ENCODE measurements at places on chromosomes 2 and 18.

- DNase-seq, result no peak
Measured at GRCh38 chr2:43348908-43349661, 122.7 kb upstream of the ZFP36L2 start.

GRCh38 chr2:109195193-109196045, 66.4 kb downstream of the SH3RF3 start:
- DNase-seq, result no peak

DNA sequence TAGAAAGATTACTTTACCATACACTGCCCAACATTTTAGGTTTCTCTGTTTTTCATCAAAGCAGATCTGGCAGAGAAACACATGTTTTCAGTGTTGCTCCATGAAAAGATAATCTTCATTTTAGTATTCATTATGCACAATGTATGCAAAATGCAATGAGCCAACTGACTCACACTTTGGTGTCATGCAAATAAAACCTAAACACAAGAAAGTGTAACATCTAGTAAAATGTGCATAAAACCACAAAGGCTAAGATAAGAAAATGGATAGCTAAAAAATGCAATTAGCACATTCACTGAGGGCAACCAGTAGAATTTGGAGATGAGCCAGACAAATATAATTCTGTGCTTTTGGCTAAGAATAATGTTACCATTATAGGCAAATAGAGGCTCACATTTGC, 203.5 kb upstream of the UBE2E3 start:
- DNase-seq, result no peak

GRCh38 chr2:37688771-37689468, 17.5 kb upstream of the CDC42EP3 start:
- no peak for DNase-seq

DNA sequence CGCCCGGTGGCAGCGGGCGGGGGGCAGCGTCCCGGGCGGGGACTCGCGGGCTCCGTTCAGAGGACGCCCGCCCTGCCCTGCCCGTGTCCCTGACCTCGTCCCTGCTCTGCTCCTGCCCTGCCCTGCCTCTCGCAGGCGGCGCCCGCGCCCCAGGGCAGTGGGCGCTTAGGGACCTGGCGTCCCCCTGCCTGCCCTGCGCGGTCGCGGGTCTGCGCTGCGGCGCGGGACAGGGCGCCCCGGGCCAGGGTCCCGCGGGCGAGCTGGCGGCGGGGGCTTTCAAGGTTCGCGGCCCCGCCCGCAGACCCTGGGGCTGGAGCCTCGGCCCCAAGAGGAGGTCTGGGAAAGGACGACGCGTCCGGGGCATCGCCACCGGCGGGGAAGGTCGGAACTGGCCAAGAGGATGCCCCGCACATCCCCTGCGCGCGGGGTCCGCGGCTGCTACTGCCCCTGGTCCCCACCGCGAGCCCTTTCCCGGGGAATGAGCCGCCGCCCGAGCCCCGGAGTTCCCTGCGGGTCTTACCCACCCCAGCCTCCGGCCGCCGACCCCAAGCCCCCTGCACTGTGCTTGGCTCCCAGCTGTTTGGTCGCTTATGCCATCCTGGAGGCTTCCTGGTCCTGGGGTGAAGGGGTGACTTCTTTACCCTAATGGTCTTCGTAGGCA, 679 bp downstream of the RNF144A start:
- DNase-seq, result no peak

DNA sequence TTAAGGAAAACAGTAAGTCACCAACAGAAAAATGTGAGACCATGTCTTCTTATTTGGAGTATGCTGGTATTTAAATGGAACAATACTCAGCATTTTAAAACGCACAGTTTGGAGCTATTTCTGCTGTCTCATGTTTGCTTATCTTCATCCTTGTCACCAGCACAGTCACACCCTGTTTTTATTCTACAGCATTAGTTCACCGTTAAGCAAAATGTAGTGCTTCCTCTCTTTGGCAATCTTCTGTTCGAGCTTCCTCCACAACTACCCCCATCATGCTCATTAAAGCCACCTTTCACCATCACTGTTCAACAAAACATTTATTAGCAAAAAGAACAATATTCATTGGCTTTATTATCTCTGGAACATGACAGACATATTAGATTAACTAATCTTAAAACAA, 64.0 kb downstream of the SLC40A1 start:
- no peak for DNase-seq

DNA sequence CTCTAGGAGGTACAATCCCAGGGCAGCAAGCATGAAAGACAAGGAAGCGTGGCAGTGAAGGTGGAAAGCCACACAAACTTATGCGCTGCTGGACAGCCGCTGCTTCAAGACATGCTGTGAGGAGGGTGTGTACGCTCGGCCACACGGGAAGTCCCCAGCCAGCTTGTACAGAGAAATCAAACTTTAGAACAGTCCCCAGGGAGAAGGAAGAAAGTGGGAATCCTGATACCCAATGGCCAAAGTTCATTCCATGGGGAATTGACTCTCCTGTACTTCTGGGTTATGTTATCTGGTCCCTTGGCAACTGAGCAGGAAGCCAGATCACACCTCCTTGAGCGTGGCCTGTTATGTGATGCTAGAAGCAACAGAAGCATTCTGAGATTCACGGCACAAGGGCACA, 86.1 kb upstream of the BOD1L2 start:
- no peak for DNase-seq

DNA sequence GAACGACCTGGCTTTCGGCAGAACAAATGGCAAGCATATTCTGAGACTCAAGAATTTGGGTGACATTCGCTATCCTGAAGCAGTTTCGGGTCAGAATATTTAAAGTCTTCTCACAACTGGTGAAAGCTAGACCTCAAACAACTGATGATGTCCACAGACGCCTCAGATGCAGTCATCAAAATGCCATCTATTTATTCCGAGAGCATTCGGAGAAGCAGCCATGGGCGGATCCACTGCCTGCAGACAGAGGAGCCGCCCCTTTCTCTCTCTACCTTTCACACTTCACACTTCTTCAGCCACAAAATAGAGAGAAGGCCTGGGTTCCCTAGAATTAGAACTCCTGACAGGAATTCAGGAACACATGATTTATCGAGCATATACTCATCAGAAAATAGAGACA, 65.8 kb upstream of the CREB1 start:
- no peak for DNase-seq

DNA sequence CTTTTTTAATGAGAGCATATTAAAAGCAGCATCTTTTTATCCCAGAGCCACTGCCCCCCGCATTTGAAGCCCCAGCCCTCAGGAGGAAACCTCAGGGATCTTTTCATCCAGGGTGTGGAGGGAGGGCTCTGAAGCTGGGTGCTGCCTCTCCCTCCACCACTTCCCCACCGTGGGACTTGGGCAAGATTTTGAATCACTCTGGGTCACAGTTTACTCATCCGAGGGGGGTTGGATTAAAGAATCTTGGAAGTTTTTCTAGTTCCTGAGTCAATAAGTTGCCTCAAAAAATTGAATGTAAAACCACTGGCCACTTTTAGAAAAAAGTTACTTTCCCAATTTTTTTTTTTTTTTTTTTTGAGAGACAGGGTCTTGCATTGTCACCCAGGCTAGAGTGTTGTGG, 62.0 kb upstream of the ANKRD44 start:
- no peak for DNase-seq

DNA sequence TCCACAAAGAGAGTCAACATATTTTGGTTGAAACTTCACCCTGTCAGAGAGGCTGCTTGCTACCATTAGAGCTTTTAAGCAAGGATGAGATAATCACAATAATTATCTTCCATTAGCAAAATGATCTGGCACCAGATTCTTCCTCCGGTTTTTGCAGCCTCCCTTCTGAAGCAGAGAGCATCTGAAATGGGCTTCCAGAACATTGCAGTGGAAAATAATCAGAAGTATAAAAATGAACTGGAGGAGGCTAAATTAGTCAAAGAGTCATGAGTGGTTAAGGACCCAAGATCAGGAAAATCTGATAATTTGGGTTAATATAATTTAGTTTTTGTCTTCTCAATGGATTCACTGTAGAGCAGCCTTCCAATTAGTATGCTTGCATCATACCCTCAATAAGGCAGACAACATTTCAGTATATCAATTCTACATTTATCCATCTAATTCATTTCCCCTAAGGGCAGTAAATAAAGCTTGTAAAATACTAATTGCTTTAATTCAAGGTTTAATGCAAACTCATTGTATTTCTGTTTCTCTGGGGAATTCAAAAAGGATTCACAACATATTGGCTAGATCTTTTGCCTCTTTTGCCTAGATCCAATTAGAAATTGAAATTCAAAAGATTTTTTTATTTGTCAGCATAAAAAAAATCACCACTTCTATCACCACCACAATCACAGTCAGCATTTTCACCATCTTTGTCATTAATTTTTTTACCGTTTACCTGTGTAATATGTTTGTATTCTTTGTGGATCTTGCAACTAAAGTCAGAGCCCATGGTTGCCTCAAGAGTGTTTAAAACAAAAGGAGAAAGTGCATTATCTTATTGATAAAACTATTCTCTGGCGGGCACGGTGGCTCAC, 537.2 kb upstream of the DCC start:
- DNase-seq, result no peak

- DNase-seq, result no peak
Measured at GRCh38 chr2:215396595-215397313, 39.1 kb downstream of the FN1 start.

GRCh38 chr2:10584843-10585475, 104.8 kb downstream of the NOL10 start:
- DNase-seq, result no peak

GRCh38 chr2:108969856-108970255, 19.2 kb downstream of the EDAR start:
- no peak for DNase-seq

- no peak for DNase-seq
Measured at GRCh38 chr18:58892488-58892887, 27.8 kb downstream of the ZNF532 start.

- no peak for DNase-seq
Measured at GRCh38 chr2:161124201-161124600, 36.0 kb upstream of the TANK start.

- no peak for DNase-seq
Measured at GRCh38 chr18:74582642-74583041, 15.0 kb upstream of the ZNF407 start.

DNA sequence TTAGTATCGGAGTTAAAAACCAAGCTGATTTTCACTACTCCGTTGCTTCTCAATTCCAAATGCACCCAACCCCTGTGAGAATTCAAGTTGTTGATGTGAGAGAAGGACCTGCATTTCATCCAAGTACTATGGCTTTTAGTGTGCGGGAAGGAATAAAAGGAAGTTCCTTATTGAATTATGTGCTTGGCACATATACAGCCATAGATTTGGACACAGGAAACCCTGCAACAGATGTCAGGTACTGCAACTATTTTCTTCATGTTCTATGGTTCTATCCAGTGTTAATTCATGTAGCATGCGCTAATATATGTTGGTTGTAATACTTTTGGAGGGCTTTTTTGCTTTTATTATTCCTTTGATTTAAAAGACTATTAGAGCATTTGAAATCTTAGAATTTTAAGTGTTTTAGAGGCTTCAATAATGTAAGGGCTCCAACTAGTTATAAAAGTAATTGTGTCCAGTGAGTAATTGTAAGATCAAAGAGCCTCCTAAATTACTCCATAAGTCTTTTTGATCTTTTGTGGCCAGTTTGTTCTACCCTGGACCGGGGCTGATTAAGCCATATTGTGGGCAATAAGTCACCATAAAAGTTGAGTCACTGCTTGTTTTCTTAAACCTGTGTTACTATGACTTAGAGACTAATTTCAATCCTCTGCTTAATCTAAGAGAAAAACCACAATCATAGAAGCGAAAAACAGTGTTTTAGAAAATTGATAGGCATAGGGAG, 22.9 kb downstream of the DSG4 start:
- DNase-seq, result no peak

- no peak for DNase-seq
Measured at GRCh38 chr2:150449856-150450255, 37.6 kb downstream of the RND3 start.

- DNase-seq, result no peak
Measured at GRCh38 chr2:98607104-98607503, 1.2 kb downstream of the COA5 start.

- no peak for DNase-seq
Measured at GRCh38 chr2:111705711-111706336, 178.2 kb downstream of the ANAPC1 start.

GRCh38 chr2:239918749-239919148, 106.4 kb downstream of the NDUFA10 start:
- no peak for DNase-seq

DNA sequence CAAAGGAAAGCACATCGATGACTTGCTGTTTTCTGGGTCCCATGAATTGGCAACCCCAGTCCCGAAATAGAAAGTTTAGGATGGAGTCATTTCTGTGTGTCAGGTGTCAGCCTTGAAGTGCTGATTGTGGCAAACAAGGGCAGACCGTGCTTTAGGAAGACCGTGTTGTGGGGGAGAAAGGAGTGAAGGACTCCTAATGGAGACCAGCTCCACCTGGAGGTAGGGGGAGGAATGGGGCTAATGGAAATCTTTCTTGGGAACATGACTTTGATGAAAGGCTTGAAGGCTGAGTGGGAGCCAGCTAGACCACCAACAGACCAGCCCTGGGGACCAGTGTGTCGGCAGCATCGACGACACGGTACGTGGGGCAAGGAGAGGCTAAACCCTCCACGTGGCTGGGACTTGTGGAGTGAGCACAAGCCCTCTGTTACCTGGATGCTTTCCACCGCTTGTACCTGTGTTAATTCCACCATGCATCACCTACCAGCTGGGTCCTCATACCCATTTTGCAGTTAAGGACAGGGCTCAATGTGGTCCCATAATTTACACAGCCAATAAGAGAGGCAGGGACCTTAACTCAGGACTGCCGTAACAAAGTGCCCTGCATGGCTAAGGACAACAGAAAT, 104.2 kb downstream of the SH3BP4 start:
- DNase-seq, result no peak

GRCh38 chr2:42317945-42318344, 43.1 kb downstream of the COX7A2L start:
- no peak for DNase-seq

DNA sequence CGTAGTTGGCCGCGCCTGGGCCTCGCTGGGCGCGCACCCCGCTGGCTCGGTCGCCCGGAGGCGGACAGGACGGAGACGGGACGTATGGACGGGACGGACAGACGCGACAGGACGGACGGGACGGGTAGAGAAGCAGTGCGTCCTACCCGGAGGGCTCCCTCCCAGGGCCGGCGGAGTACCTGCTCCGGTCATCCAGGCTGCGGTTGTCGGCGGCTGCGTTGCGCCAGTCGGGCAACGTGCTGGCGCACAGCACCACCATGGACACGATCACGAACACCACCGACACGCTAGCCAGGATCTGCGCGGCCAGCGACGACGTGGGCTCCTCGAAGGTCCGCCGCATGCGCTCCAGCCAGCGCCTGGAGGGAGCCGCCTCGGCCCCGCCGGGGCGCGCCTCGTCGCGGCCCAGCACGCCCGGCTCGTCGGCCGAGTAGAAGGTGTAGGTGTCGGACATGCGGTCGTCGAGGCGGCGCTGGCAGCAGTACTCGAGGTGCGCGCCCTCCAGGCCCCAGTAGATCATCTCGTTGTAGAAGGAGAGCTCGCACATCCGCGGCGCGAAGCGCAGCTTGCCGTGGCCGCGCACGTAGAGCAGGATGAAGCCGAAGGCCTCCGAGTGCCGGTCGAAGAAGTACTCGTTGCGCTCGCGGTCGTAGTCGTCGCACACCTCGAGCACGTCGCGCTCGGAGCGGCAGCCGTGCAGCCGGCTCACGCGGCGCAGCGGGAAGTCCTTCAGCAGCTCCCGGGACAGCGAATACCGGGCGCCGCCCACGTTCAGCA, 903 bp downstream of the KCNG3 start:
- no peak for DNase-seq

GRCh38 chr2:46448641-46449040, 30.7 kb upstream of the TMEM247 start:
- no peak for DNase-seq

GRCh38 chr18:36650906-36651305, 177.9 kb downstream of the TPGS2 start:
- no peak for DNase-seq
